H1 (cell line): ENCODE measurements at places on chromosomes 5 and 9. TPM values are rescaled to one million over a fixed set of nuclear protein-coding genes. Genes with fewer than 3 reads are reported as not detected.

DNA sequence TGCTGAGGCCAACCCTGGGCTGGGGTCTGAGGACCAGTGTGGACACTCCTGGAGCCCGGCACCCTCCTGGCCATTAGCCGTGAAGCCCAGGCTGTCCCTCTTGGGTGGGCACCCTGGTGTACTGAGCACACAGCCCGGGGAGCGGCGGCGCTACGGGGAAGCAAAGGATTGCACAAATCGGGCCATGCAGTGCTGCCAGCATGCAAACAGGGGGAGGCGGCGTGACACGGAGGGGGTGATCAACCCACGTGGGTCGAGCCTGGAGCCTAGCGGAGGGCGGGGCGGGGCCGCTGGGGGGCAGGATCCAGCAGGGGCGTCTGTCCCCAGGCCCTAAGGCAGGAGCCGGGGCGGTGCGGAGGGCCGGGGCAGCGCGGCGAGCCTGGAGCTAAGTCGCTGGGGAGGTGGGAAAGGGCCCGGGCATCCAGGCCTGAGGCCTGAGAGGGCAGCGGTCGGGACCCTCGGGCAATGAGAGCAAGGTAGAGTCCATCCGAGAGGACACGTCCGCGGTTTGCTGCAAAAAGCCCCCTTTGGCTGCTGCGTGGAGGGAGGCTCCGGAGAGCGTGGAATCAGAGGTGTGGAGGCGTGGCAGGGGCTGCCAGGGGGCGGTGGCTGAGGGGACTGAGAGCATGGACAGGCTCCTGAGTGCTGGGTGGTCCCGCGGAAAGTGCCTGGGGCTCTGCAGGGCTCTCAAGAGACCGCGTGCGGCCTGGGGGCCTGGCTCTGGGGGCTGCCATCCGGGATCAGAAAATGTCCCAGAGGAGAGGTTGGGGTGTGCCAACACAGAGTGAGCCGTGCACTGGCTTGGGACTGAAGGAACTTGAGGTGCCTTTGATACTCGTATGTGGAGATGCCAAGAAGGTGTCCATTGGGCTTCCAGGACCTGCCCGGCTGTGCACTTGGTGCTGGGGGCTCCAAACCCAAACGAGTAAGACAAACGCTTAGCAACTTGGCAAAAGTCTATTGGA, 94.2 kb downstream of the BARX1 start:
- H3K4me1 ChIP-seq: peaks cover 2% of the 10 kb centered on the region
- no peaks in the 10 kb centered on the region; the same call in 1 of the 2 replicates for H3K27me3 ChIP-seq
- no peak for DNase-seq
- no peak overlapping the region for H3K4me3 ChIP-seq
- H3K36me3 ChIP-seq: no peaks in the 10 kb centered on the region
- H3K27ac ChIP-seq: no peak overlapping the region

Gene NEUROG1
- not detected in 2 replicates for polyA plus RNA-seq

Gene SEMA5A
- polyA plus RNA-seq: 5.3 and 5.7 TPM in 2 replicates

Gene PCDHGA6
- polyA plus RNA-seq: 2.0 TPM in 2 replicates

DNA sequence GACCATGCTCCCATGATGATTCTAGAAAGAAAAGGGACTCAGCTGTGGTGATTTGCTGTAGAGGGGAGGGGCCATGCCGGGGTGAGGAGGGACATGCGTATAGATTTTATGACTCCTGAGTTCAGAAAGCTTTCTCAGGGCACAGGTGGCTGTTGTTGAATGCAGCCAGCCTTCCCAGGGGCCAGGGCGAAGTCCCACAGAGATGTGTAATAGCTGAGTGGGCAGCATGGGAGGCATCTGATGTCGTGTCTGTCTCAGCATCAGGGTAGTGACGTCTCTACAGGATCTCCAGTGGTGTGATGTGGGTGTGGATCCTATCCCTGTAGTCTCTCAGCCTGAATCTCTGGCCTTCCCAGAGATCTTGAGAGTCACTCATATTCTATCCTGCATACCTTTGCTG, 7.8 kb upstream of the BOD1 start:
- H3K4me3 ChIP-seq: no peak overlapping the region
- no peak for DNase-seq
- no peaks in the 10 kb centered on the region for H3K36me3 ChIP-seq
- peaks cover 12% of the 10 kb centered on the region for H3K4me1 ChIP-seq

Gene LIFR
- 1.6 and 2.0 TPM in 2 replicates for polyA plus RNA-seq
